ENCODE measurements at places on chromosomes 7 and 10.

DNA sequence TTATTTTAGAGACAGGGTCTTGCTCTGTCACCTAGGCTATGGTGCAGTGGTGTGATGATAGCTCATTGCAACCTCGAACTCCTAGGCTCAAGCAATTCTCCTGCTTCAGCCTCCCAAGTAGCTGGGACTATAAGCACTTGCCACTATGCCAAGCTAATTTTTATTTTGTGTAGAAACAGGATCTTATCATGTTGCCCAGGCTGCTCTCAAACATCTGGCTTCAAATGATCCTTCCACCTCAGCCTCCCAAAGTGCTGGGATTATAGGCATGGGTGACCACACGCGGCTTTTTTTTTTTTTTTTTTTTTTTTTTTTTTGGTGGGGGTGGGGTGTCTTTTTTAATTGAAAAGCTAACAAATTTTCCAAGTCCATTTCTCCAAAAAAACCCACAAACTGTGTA is 18.4 kb downstream of the HPS6 start:
- no peak for ATAC-seq

- ATAC-seq = no peak
Observed at GRCh38 chr10:61376908-61377368, 76.2 kb downstream of the TMEM26 start.

GRCh38 chr10:3925184-3925583 is 140.2 kb upstream of the KLF6 start:
- ATAC-seq = no peak

DNA sequence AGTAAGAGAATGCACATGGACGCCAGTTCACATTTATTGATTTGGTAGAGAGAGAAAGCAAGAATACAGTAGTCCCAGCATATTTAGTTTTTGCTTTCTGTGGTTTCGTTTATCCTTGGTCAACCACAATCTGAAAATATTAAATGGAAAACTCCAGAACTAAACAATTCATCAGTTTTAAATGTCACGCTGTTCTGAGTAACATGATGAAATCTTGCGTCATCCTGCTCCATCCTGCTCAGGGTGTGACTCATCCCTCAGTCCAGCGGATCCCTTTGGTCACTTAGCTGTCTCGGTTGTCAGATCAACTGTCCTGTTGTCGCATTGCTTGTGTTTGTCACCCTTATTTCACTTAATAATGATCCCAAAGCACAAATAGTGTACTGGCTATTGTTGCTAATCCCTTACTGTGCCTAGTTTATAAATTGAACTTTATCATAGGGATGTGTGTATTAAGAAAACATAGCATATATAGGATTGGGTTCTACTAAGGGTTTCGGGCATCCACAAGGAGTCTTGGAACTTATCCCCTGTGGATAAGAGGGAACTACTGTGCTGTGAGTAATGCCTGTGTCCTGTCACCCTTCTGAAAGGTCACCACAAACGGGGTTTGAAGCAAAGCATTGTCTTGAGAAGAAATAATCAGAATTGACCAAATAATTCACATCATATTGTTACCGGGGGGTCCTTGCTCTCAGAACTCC is 73.6 kb downstream of the OTUD1 start:
- ATAC-seq = no peak

DNA sequence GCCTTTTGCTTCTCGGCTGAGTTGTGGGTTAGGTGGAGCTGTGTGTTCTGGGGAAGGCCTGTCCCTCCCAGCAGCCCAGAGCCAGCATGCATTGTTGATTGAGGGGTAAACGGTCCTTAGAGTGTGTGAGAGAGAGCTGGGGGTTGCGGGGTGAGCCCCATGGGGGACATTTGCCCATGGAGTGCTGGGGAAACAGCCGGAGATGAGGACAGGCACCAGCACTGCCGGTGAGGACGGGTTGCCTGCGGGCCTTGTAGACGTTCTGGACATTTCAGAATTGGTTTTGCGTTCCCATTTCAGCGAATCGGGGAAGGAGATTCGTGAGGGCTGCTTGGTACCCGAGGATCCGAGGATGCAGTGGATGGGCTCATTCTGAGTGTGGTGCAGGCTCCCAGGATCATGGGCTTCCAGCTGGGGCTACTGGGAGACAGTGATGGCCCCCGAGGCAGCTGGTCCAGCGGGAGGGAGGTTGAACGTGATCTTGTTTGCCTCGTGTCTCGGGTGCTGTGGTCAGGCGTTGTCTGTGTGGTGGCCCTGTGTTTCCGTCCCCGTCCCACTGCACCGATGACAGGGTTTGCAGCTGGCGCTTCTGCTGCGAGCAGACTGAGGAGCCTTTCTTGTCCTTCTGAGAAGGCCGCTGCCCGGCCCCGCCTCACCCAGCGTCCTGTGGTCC is 113.9 kb downstream of the CYTH3 start:
- ATAC-seq = no peak

- ATAC-seq = no peak
Observed at GRCh38 chr7:80206763-80207162, 72.1 kb downstream of the GNAI1 start.

DNA sequence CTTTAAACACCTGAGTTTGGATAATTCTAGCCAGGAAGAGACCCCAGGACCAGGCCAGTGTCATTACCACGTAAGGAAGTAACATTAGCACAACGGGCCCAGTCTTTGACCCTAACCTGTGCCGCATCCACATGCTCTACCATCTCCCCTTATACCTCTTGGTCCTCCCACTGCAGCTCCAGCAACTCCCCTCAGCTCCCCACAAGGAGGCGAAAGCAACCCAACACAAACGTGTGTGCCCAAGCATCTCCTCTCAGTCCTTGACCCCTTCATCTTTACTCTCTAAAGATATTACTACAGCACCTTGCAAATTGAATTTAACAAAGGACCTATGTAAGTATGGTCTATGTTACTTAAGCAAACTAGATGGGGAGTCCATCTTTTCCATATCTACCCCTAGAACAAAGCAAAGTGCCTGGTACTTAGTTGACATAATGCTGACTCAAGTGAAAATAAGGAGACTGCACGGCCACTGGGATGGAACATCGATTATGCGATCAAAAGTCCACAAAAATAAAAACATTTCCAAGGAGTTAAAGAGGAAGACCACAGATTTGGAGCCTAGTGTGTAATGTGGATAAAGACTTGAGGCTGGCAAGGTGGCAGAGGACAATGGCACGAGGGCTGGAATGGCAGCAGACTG is 147.7 kb downstream of the JAZF1 start:
- no peak for ATAC-seq

GRCh38 chr7:155452505-155453295 is 5.2 kb upstream of the EN2 start:
- no peak for ATAC-seq

DNA sequence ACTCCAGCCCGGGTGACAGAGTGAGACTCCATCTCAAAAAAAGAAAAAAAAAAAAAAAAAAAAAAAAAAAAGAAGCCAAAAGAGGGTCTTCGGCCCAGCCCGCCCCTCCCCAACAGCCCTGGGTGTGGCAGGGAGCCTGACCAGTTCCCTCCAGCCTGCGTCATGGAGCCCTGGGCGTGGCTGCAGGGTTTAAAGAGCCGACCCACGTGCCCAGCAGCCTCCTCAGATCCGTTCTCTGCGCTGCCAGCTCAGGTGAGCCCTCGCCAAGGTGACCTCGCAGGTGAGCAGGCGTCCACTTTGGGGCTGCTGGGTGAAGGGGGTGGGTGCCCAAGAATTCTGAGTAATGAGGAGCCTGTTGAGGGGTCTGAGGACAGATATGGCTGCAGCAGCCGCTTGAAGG is at the start of gene FXYD4:
TSS of gene FXYD4 (plus strand) at position 219 of the 400 bp plus-strand sequence. CDS start 2,111 bp downstream, outside the sequence.
- no peak for ATAC-seq

DNA sequence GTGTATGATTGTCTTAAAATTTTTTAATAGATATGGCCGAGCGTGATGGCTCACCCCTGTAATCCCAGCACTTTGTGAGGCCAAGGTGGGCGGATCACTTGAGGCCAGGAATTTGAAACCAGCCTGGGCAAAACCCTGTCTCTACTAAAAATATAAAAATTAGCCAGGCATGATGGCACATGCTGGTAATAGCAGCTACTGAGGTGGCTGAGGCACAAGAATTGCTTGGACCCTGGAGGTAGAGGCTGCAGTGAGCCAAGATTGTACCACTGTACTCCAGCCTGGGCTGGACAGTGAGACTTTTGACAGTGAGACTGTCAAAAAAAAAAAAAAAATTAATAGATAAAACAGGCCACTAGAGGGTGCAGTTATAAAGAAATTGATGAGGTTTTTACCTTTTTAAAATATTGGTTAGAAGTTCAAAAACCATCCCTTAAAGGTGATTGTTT is 20.5 kb downstream of the NOM1 start:
- peak; percentile 71 for ATAC-seq

DNA sequence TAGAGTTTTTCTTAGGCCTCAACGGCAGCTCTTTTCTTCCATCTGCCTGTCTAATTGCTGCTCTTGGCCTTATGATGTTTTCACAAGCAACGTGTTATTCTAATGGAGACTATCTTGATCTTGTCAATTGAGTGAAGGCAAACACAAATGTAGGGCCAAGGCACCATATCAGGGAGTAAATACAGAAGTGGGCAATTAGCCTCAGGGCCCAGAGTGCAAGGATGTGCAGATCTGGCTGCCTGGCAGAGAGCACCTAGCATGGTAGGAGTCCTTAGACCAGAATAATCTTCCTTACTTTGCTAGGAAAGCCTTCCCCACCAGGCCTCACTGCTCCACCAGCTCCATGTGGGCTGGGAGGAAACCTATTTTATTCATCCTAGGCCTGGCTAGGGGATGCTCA is 590.9 kb downstream of the LRMDA start:
- no peak for ATAC-seq
